ENCODE measurements at places on chromosomes 4 and X. TPM values are rescaled to one million over a fixed set of nuclear protein-coding genes. Genes with fewer than 3 reads are reported as not detected.

Gene RTL3
- not detected for total RNA-seq

- no peaks in the 10 kb centered on the region for H3K36me3 ChIP-seq
- peaks cover 9% of the 10 kb centered on the region for H3K27me3 ChIP-seq
- no peak overlapping the region for H3K27ac ChIP-seq
- H3K4me3 ChIP-seq = peak overlapping the region; percentile 79
- DNase-seq = peak; percentile 81
Observed at GRCh38 chr4:972651-973424, 531 bp downstream of the DGKQ start.

Gene NLGN3
- total RNA-seq = 0.88 TPM

- no peaks in the 10 kb centered on the region for H3K36me3 ChIP-seq
- DNase-seq = peak; percentile 86
- no peaks in the 10 kb centered on the region for H3K27me3 ChIP-seq
- H3K4me3 ChIP-seq = peak overlapping the region; percentile 29
Observed at GRCh38 chr4:15695240-15695699, 7.6 kb upstream of the BST1 start.

GRCh38 chrX:53022381-53022780, 26.2 kb upstream of the GPR173 start:
- no peak overlapping the region for H3K4me3 ChIP-seq
- no peaks in the 10 kb centered on the region for H3K4me1 ChIP-seq
- H3K27ac ChIP-seq = no peak overlapping the region
- peak; percentile 70 for DNase-seq

Gene F11
- not detected for total RNA-seq

DNA sequence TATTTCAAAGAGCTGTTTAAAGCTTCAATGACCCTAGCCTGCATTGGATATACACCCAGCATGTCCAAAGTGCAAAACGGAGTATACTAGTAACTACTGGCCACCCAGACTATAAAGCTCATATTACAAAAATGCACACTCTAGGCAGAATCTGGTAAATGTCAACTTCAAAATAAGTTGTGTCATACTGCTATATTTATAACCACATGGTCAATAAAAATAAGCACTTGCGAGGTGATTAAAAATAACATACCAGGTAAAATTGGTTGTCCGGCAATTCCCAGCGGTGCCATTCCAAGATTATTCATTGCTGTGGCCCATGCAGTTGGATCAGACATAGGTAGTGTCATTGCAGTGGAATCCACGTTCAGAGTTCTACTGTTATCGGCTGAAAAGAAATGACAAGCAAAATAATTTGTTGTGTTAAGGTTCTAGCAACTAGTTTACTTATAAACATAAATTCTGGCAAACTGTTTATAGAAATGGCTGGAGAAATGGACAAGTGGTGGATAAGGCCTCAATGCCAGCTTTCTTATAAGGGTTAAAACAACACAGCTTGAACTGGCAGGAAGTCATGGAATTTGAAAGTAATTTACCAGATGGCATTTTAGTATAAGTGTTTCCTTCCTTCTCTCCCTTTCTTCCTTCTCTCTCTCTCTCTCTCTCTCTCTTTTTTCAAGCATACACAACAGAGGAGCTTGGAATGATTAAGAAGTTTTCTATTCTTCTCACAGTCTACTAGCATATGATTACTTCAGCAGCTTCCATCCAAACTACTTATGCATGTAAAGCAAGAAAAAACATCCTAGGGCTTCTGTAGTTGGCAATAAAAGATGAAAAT, 199.9 kb downstream of the ENOX2 start:
- DNase-seq = no peak
- no peaks in the 10 kb centered on the region for H3K36me3 ChIP-seq
- H3K27ac ChIP-seq = no peak overlapping the region

DNA sequence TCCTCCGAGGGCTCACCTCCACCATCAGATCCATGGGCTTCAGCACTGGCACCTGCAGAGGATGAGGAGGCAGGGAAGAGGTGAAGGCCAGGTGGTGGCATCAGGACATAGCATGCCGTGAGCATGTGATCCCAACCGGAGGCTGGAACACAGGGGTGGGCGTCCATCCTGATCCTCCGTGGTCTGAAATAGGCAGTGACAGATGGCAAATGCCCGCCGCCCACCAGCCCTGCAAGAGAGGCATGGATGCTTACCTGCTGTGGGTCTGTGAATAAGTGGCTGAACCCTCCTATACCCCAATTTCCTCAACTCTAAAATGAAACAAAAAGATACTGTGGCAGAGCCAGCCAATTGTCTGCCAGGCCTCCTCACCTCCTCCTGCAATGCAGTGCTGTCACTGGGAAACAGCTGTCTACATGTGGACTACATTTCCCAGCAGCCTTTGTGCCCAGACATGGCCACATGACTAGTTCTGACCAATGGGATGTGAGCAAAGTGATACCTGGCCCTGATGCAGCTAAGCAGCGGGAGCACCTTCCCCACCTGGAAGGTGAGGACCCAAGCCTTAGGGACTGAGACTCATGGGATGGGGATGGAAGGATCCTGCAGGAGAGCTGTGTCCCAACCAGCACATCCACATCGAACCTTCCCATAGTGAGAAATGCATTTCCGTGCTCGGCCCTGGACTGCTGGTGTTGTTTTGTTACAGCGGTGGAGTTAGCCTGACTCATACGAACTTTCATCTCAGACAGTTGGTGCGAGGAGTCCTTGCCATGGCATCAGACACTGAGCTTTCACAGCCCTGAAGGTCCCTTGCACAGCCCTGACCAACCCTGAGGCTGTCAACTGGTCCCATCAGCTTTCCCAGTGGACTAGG, 99.5 kb downstream of the PPP2R2C start:
- DNase-seq = peak; percentile 85
- H3K4me3 ChIP-seq = no peak overlapping the region
- no peaks in the 10 kb centered on the region for H3K4me1 ChIP-seq
- H3K27me3 ChIP-seq = no peaks in the 10 kb centered on the region
- no peaks in the 10 kb centered on the region for H3K36me3 ChIP-seq
- no peak overlapping the region for H3K27ac ChIP-seq

Gene SERTM2
- total RNA-seq = 0.61 TPM

Gene IQSEC2
- total RNA-seq = 18.2 TPM

GRCh38 chrX:84501798-84502628, at the start of gene HDX:
Gene HDX (minus strand): TSS chrX:84502453. CDS start chrX:84475397, 27,056 bp downstream.
- no peaks in the 10 kb centered on the region for H3K36me3 ChIP-seq
- H3K27ac ChIP-seq = peak within 1 kb of the TSS; percentile 90
- H3K4me1 ChIP-seq = no peaks in the 10 kb centered on the region
- peak within 1 kb of the TSS; percentile 87 for H3K4me3 ChIP-seq
- no peaks in the 10 kb centered on the region for H3K27me3 ChIP-seq
- DNase-seq = peak; percentile 86

- H3K36me3 ChIP-seq = peaks cover 2% of the 10 kb centered on the region
- H3K27ac ChIP-seq = no peak overlapping the region
- DNase-seq = no peak
- H3K4me3 ChIP-seq = no peak overlapping the region
- no peaks in the 10 kb centered on the region for H3K27me3 ChIP-seq
- H3K4me1 ChIP-seq = no peaks in the 10 kb centered on the region
Observed at GRCh38 chr4:169164669-169165415, 105.9 kb downstream of the SH3RF1 start.

Gene FGF16
- 4.4 TPM for total RNA-seq

GRCh38 chrX:13076176-13076961, 31.9 kb upstream of the FAM9C start:
- no peak overlapping the region for H3K27ac ChIP-seq
- no peak overlapping the region for H3K4me3 ChIP-seq
- no peaks in the 10 kb centered on the region for H3K27me3 ChIP-seq

- no peaks in the 10 kb centered on the region for H3K27me3 ChIP-seq
- no peak overlapping the region for H3K27ac ChIP-seq
- H3K4me1 ChIP-seq = no peaks in the 10 kb centered on the region
Observed at GRCh38 chrX:118252967-118253366, 92.9 kb upstream of the WDR44 start.

- peaks cover 6% of the 10 kb centered on the region for H3K4me1 ChIP-seq
- no peak overlapping the region for H3K27ac ChIP-seq
- no peak for DNase-seq
- H3K4me3 ChIP-seq = no peak overlapping the region
Observed at GRCh38 chr4:88573276-88573980, 18.9 kb upstream of the HERC3 start.

Gene NOX1
- not detected for total RNA-seq

DNA sequence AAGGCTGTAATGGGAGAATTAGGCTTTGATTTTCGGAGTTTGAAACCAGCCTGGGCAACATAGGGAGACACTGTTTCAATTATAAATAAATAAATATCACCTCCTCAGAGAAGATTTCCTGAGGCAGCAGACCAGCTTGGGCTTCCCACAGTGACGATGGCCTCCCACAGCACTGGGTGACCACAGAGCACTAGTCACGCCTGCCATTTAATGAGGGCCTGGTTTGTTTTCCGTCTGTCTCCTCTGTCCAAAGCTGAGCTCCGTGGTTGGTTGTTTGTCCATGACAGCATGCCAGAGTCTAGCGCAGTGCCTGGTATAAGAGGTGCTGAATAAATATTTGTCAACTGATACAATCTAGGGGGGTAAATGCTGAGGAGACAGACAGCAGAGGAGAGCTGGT, 10.4 kb upstream of the PDGFRA start:
- H3K4me3 ChIP-seq = no peak overlapping the region
- no peak overlapping the region for H3K27ac ChIP-seq
- H3K36me3 ChIP-seq = no peaks in the 10 kb centered on the region
- DNase-seq = no peak
- peaks cover 6% of the 10 kb centered on the region for H3K4me1 ChIP-seq
